ENCODE measurements at places on chromosomes 7 and 10.

DNA sequence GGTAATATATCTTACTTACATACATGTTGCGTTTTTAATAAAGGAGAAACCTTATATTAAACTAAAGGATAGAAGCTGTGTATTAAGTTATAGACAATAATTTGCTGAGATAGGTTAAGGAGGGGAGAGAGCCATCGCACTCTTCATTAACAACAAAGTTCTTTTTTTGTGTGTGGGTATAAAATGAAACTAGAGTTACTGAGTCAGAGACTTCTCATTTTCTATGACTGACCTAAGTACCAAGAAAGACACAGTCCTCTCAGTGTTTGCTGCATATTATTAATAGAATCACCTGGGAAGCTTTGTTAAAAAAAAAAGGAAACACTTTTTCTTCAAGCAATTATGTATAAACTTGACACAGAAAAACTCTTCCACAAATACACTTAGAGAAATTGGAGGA, 31.4 kb downstream of the FEZF1 start:
- DNase-seq, result no peak

DNA sequence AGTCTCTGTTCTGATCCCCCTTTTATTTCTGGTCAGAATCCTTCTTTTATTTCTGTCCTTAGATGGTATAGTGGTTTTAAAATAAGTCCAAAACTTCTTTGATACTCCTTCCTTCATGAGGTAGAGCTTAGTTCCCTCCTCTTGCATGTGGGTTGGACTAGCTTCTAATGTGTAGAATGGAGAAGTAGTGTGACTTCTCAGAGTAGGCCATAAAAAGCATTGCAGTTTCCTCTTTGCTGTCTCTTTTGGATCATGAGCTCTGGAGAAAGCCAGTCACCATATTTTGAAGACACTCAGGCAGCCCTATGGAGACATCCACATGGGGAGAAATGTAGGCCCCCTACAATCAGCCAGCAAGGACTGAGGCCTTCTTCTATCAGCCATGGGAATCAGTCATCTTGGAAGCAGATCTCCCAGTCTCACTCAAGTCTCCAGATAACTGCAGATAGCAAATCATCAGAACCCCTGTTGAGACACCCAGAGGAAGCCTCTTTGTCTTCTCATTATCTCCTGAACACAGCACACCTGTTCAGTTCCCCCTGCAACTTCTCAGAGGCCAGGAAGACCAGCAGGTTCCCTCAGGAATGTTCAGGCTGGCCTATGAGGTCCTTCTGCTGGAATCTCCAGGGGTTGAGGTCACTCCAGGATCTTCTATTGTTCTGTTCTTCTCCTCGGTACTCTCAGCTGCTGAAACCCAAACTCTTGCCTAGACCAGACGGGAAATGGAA, 511.9 kb upstream of the ZMIZ1 start:
- no peak for DNase-seq

GRCh38 chr10:83680470-83680891, 458.8 kb upstream of the GHITM start:
- no peak for DNase-seq

DNA sequence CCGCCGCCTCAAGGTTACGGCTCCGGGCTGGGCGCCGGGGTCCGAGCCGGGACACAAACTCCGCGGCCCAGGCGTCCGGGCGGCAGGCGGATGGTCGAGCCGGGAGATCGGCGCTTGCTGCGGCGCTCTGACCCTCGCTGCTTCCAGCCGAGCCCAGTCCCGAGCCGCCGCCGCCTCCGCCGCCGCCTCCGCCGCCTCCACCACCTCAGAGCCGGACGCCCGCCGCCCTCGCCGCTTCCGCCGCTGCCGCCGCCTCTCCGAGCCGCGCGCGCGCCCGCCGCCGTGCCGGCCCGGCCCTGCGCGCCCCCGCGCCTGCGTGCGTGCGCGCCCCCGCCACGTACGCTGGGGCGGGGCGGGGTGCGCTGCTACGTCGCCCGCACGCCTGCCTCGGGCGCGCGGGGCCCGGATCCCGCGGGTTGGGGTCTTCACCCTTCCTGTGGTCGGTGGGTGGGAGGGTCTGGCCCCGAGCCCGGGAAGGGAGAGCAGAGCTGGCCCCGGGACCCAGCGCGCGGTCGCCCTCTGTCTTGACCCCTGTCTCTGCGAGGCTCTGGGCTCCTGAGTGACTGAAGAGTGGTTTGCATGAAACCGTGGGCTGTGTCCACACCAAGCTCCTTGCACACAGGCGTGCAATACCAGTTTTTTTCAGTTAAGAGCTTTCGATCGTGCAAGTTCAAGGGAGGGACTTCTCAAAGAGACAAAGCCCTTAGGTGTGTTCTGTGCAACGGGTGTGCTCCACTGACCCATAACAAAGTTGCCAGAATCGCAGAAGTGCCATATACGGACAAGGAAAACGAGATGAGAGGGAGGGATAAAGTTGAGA, at the start of gene SMURF1:
Gene SMURF1 (minus strand): TSS at position 256 of the 820 bp plus-strand sequence. CDS start 328 bp downstream, outside the sequence.
- DNase-seq, result no peak

DNA sequence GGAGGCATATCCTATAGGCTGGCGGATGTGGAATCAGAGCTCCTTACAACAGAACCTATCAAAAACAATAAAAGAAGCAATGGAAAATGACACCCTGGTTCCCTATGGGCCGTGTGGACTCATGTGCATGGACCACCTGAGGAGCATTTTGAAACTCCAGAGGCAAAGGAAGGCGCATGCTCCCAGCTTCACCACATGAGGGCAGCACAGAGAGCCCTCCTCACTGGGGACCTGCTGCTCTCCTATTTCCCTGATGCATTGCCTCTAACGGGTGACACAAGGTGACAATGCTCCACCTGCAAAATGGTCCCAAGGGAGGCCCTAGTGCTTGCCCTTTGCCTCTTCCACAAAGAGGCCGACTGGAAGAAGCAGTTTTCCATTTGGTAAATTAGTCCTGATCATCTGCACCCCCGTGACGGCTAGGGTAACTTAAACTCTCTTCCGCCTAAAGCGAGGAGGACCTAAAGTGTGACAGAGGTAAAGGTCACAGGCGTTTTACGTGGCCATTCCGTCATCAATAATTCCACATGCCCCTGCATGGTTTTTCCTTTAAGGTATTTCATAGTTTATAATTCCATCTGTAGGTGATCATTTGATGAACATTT, 67.7 kb downstream of the GPAM start:
- DNase-seq, result peak; percentile 18

- peak; percentile 39 for DNase-seq
Observed at GRCh38 chr7:146366938-146367337, 250.3 kb downstream of the CNTNAP2 start.

- no peak for DNase-seq
Observed at GRCh38 chr7:71769326-71769725, 637.4 kb downstream of the GALNT17 start.

DNA sequence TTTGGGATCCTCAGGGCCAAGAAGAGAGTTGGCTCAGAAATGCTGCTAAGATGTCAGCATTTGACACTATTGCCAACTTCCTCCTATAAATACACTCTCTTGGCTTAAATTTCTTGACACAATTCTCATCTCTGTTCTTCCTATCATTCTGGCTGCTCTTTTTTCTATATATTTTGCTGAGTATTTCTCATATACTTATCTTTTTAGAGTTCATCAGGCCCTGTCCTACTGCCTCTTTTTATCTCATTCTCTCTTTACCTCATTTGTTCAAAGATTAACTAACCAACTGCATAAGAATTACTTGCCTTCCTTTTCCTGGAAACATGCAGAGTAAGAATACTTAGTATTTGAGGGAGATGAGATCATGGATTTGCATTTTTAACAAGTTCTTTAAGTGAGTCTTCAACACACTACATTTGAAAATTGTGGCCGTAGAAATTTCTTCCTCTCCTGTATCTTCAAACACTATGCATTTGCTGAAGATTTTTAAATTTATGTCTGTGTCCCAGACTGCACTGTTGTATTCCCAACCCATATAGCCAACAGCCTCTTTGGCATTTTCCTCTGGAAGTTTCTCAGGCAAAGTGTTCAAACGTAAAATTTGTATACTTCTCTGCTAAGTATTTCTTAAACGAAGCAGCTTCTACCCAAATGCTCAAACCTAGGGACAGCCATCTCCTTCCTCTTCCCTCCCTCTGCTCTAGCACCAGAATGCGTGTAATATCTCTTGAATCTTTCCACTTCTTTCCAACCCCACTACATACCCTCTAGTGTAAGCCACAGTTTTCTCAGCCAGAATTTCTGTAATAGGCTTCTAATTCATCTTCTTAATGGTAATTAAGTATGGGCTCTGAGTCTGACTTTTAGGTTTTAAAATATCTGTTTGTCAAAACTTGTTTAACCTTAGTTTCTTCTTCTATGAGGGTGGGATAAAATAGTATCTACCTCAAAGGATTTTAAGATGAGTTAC, 35.5 kb downstream of the ARL4A start:
- DNase-seq, result no peak

- no peak for DNase-seq
Observed at GRCh38 chr10:131555406-131555805, 243.9 kb upstream of the TCERG1L start.

DNA sequence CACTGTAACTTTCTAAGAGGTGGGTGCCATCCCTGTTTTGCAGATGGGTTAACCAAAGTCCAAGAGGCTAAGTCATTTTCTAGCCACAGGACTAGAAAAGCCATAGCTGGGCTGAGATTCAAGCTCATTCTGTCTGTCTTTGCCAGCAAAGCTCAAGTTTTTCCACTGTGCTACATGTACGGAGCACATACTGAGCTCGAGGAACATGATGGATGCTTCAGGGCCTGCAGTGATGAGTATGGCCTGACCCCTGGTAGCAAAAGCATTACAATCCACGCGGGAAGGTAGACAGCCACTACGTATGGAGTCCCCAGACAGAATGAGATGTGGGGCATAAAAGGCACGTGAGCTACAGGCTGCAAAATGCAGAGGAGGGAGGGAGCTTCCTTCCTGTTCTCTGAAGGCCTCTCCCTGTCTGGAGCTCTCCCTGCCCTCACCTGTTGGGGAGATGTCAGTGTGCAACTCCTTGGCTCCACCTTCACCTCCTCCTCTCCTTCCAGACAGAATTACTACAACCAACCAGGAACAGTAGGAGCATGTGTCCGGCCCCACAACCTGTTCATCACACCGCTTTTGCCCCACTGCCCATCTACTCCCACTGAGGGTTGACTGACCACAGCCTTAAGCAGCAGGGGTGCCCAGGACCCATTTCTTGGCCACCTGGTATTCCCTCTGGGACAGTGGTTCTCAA, 16.4 kb downstream of the ITPRIP start:
- no peak for DNase-seq

DNA sequence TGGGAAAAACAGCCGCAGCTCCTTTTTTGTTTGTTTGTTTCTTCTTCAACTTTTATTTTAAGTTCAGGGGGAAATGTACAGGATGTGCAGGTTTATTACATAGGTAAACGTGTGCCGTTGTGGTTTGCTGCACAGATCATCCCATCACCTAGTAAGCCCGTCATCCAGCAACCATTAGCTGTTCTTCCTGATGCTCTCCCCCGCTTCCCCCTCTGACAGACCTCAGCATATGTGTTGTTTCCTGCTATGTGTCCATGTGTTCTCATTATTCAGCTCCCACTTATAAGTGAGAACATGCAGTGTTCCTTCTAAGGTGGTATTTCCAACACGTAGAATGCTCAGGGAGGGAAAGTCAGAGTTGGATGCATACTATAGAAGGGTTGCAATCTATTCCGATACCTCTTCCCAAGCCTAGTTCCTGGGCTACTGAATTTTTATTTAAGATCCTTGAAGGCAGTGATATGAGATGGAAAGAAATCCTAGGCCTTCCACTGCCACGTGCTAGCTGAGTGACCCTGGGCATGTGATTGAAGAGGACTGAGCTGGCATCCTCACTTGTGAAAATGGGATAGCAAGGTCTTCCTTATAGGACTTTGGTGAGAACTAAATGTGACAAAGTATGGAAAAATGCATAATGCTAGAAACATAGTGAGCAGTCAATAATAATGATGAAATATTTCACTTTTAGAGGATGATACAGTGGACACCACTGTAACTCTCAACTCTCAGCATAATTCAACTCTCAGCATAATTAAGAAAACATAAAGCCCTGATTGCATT, 278.5 kb downstream of the REEP3 start:
- DNase-seq, result no peak

DNA sequence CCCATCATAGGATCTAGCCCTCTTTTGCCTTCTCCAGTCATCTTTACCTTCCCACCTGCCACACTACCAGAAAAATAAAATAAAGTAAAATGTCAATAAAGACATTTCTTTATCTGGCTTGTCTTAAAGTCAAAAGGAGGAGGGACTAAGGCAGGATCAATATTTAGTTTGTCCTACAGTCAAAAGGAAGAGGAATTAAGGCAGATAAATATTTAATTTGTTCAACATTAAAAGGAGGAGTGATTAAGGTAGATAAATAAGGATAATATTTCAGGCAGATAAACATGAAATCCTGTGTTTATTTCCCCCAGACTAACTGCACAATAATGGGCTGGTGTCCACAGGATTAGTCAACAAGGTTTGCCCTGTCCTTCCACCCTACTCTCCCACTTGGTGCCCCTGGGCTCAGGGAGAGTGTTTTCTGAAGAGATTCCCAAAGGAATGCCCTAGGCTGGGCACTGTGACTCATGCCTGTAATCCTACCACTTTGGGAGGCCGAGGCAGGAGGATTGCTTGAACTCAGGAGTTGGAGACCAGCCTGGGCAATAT, 18.3 kb upstream of the MSMB start:
- no peak for DNase-seq

DNA sequence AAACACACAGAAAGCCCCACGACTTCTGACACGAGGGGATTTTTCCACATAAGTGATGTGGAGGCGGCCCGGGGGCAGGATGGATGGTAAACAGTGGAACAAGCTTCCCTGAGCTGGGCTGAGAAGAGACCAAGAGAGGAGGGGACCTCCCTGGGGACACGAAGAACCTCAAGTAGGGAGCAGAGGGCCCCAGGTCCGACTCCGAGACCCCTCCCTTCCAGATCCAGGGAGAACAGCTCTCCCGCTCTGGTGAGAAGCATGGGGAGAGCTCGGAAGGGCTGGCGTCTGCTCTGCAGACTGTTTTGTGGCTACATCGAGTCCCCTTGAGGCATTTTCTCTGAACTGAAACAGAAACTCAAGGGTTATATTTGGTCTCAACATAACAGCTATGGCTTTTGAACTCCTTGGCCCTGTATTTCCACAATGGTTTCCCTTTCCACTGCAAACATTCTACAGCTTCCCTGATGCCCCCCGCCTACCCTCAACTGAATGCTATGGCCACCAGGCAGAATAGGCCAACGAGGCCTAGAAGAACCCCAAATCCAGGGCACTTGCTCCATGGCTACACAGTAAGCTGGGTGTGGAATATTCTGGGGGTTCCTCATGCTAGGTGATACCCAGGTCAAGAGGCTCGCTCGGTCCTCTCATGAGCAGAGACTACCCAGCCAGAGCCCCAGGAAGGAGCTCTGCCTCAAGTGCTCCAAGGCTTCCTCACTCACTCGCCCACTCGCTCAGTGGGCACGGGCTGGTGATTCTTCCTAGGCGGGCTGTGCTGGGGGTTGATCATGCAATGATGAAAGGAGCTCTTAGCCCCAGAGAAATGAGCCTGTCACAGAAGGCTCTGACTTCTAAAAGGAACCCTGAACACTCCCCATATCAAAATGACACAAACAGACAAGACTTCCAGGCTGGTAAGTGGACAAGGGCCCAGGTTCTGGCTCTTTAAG, 47.5 kb downstream of the FAM53B start:
- no peak for DNase-seq

- no peak for DNase-seq
Observed at GRCh38 chr10:121831777-121832176, 96.1 kb downstream of the ATE1 start.

Data from brain microvascular endothelial cell (primary cell).